ENCODE measurements at places on chromosomes 7 and 10. TPM values are rescaled to one million over a fixed set of nuclear protein-coding genes. Genes with fewer than 3 reads are reported as not detected.

The EPC1 gene
- 41.3 TPM for polyA plus RNA-seq

The CTBP2 gene
- polyA plus RNA-seq: 60.1 TPM

The AZGP1 gene
- polyA plus RNA-seq: 13.9 TPM

The LLCFC1 gene
- 6.6 TPM for polyA plus RNA-seq

The TMEM176B gene
- 291 TPM for polyA plus RNA-seq

The ASB13 gene
- 29.9 TPM for polyA plus RNA-seq

DNA sequence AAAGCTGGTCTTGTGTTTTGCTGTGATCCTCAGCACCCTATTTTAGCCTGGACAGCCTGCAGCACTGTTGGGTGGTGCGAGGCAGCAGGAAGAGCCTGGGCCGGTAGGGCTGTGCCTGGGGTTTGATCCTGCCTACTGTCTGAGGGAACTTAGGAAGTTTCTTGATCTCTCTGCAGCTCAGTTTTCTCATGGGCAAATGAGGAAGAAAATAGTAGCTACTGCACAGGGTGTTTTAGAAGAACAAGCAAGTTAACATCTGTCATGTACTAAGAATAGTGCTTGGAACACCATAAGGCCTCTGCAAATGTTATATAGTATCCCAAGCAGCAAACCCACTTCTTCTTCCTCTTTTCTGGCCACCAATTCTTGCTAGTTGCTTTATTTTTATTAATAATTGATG lies 12.0 kb upstream of the AGR2 start:
- no peaks in the 10 kb centered on the region for H3K27me3 ChIP-seq
- no peaks in the 10 kb centered on the region for H3K36me3 ChIP-seq
- no peak overlapping the region for H3K4me3 ChIP-seq
- H3K27ac ChIP-seq: peak overlapping the region; percentile 8
- H3K4me1 ChIP-seq: peaks cover 25% of the 10 kb centered on the region

- peak overlapping the region; percentile 61 for H3K27ac ChIP-seq
- peaks cover 27% of the 10 kb centered on the region for H3K4me1 ChIP-seq
Observed at GRCh38 chr10:122013311-122013780, 24.4 kb downstream of the TACC2 start.

GRCh38 chr7:38855386-38855785 lies 53.6 kb downstream of the VPS41 start:
- no peaks in the 10 kb centered on the region for H3K4me1 ChIP-seq
- no peak overlapping the region for H3K4me3 ChIP-seq

- no peak for DNase-seq
- H3K4me3 ChIP-seq: no peak overlapping the region
- no peaks in the 10 kb centered on the region for H3K4me1 ChIP-seq
- H3K27ac ChIP-seq: no peak overlapping the region
- no peaks in the 10 kb centered on the region for H3K27me3 ChIP-seq
Observed at GRCh38 chr10:60444494-60445064, 54.9 kb upstream of the ANK3 start.

GRCh38 chr7:102138676-102139075 lies 148.0 kb upstream of the SH2B2 start:
- H3K27me3 ChIP-seq: no peaks in the 10 kb centered on the region
- H3K27ac ChIP-seq: no peak overlapping the region
- peaks cover 17% of the 10 kb centered on the region for H3K36me3 ChIP-seq
- DNase-seq: no peak

- peaks cover 4% of the 10 kb centered on the region for H3K4me1 ChIP-seq
- no peaks in the 10 kb centered on the region for H3K36me3 ChIP-seq
- no peak for DNase-seq
- H3K27me3 ChIP-seq: no peaks in the 10 kb centered on the region
Observed at GRCh38 chr10:43202657-43203447, 64.0 kb downstream of the RASGEF1A start.

DNA sequence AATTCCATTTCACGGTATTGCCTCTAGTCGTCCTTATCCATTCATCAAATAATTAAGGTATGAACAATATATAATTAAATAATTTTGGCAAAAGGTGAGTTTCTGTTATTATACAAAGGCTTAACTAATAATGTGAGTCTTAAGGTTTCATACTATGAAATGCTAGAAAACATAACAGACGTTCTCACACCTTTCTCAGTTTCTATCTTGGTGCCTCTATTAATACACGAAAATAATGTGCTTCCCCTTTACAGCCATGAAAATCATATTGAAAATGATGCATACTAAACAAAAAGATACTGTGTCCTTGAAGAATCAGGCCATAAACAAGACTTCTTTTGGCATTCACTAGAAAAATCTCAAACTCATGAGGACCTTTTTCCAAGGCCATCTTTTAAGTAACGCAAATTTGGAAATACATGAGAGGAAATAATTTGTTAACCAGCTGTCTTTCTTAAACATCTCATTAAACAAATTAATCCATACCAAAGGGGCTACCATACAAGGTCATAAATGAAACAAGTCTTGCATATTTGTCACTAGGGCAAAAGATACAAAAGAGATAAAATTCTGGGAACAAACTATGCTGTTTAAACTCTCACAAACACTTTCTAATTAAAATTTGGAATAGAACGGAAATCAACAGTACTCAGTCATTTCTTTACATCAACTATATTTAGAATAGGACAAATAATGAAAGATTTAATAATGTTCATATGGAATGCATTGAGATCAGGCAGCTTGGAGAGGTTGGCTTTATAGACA lies 53.9 kb upstream of the CAV2 start:
- H3K4me3 ChIP-seq: no peak overlapping the region
- H3K4me1 ChIP-seq: no peaks in the 10 kb centered on the region
- H3K36me3 ChIP-seq: no peaks in the 10 kb centered on the region
- no peaks in the 10 kb centered on the region for H3K27me3 ChIP-seq
- H3K27ac ChIP-seq: no peak overlapping the region
- DNase-seq: no peak

- H3K36me3 ChIP-seq: no peaks in the 10 kb centered on the region
- H3K4me1 ChIP-seq: no peaks in the 10 kb centered on the region
- H3K4me3 ChIP-seq: no peak overlapping the region
- DNase-seq: no peak
- no peak overlapping the region for H3K27ac ChIP-seq
Observed at GRCh38 chr7:82241356-82241755, 202.2 kb downstream of the CACNA2D1 start.

- no peaks in the 10 kb centered on the region for H3K4me1 ChIP-seq
- no peak overlapping the region for H3K27ac ChIP-seq
- no peak overlapping the region for H3K4me3 ChIP-seq
- DNase-seq: no peak
Observed at GRCh38 chr7:118039963-118040489, 143.9 kb upstream of the LSM8 start.

DNA sequence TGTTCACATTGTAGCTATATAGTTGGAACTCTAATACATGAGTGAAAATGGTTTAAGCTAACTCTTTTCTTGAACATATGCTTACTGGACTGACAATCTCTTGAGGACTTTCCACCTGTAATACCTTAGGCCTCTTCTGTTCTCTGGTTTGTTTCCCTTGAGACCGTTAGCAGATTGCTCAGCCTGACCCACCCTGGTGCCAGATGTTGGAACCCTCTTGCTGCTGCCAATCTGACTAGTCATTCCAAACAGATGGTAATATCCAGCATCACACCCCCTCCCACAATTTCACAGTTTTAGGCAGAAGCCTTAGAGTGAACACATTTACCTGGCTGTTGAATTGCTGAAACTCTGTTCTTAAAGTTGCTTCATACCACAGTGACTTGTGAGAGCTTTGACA lies 18.7 kb downstream of the CALD1 start:
- H3K4me3 ChIP-seq: no peak overlapping the region
- H3K27ac ChIP-seq: no peak overlapping the region
- no peaks in the 10 kb centered on the region for H3K27me3 ChIP-seq
- no peak for DNase-seq

- H3K27me3 ChIP-seq: no peaks in the 10 kb centered on the region
- peaks cover 10% of the 10 kb centered on the region for H3K36me3 ChIP-seq
- no peak for DNase-seq
- H3K4me3 ChIP-seq: no peak overlapping the region
- H3K4me1 ChIP-seq: peaks cover 3% of the 10 kb centered on the region
- H3K27ac ChIP-seq: no peak overlapping the region
Observed at GRCh38 chr10:102927311-102928010, 9.4 kb downstream of the CNNM2 start.

DNA sequence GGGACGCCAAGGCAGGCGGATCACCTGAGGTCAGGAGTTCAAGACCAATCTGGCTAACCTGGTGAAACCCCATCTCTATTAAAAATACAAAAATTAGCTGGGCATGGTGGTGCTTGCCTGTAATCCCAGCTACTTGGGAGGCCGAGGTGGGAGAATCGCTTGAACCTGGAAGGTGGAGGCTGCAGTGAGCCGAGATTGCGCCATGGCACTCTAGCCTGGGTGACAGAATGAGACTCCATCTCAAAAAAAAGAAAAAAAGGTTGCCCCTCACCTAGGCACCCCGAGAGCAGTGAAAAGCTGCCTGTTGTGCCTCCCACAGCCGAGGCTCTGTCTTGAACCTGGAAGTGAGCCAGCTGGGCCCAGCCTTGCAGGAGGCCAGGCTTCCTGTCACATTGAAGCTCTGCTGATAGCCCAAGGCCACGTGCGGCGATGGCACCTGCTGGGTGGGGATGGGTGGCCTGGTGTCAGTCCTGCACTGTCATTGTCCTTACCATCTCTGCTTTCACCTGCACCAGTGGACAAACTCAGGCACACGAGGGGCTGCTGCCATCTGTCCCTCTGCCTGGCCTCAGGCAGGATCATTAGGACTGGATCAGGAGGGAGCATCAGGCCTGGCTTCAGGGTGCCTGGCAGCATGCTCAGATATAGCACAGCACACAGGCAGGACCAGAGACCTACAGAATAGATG lies 37.8 kb downstream of the DNAJB12 start:
- DNase-seq: no peak
- H3K4me3 ChIP-seq: no peak overlapping the region
- peaks cover 45% of the 10 kb centered on the region for H3K4me1 ChIP-seq
- no peaks in the 10 kb centered on the region for H3K36me3 ChIP-seq
- no peaks in the 10 kb centered on the region for H3K27me3 ChIP-seq
- H3K27ac ChIP-seq: no peak overlapping the region

- H3K27ac ChIP-seq: no peak overlapping the region
- no peak for DNase-seq
- no peak overlapping the region for H3K4me3 ChIP-seq
- peaks cover 33% of the 10 kb centered on the region for H3K36me3 ChIP-seq
Observed at GRCh38 chr10:103882285-103883007, 27.1 kb upstream of the SH3PXD2A start.

DNA sequence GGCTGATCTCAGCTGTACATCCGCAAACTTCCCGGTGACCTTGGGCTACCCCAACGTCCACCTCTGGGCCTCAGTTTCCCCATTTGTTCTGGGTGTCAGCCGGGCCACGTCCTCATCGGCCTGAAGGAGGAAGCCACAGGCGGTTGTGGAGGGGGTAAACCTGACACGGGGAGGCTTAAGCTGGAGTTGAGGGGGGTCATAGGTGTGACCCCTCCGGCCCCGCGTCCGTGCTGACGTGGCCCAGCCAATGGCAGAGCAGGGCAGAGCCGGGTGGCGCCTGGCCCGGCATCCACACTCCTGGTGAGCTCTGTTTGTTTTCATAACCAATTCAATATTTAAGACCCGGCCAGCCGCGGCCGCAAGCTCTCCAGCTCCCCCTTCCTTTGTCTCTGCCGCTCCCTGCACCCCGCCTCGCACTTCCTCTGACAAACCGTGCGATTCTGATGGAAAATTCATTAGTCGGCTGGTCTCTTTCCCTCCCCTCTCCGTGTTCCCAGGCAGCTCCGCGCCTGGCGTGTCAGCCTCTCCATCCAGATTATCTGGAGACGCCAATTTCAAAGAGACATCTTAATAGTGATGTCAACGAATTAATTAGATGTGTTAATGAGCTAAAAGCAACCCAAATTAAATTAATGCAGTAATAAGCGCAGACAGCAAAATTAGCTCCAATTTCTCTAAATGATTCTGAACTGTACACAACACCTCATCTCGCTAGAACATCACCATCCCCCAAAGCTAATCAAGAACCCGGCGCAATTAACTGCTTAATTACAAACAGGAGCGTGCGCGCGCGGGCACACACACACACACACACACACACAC lies 55.4 kb downstream of the MICALL2 start:
- no peak for DNase-seq
- no peak overlapping the region for H3K27ac ChIP-seq
- peaks cover 84% of the 10 kb centered on the region for H3K27me3 ChIP-seq
- no peaks in the 10 kb centered on the region for H3K36me3 ChIP-seq
- no peak overlapping the region for H3K4me3 ChIP-seq

- peaks cover 7% of the 10 kb centered on the region for H3K4me1 ChIP-seq
- H3K27me3 ChIP-seq: no peaks in the 10 kb centered on the region
- no peak for DNase-seq
- H3K36me3 ChIP-seq: no peaks in the 10 kb centered on the region
- H3K4me3 ChIP-seq: no peak overlapping the region
Observed at GRCh38 chr7:100213672-100214071, 6.1 kb upstream of the PVRIG start.

DNA sequence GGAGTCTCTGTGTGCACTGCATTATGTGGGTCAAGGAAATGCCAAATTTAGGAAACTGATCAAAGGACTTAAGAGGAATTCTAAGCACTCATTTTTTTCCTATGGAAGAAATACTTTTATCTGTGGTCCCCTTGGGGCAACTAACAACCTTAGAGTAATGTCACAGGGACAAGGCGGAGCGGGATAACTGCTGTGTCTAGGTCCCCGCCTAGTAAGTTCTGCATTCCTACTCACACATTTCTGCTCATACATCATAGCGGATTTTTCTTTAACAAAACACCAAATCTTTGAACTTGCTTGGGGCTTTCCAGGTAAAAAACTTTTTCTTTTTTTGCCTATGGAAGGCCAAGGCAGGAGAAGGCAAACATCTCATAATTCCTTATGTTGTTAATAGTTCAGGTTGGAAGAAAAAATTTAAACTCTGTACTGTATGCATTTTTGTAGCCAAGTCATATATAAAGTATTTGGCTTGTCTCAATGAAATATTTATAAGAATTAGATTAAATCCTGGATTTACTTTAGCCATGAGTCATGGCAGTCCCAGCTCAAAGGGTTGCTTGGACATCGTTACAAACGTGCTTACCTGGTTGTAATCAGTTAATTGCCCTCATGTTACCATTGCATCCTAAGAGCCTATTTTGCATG lies 285.0 kb downstream of the PHTF2 start:
- no peak overlapping the region for H3K27ac ChIP-seq
- H3K4me3 ChIP-seq: no peak overlapping the region
- no peaks in the 10 kb centered on the region for H3K36me3 ChIP-seq

DNA sequence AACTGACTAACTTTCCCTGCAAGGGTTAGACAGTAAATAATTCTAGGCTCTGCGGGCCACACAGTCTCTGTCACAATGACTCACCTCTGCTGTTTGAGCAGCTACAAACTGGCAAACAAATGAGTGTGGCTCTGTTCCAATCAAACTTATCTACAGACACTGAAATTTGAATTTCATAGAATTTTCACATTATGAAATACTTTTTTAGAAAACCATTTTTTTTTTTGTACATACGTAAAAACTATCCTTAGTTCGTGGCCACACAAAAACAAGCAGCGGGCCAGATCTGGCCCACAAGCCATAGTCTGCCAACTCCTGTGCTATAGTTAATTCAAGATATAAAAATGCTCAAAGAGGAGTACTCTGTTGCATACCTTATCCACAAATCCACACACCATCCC lies 32.6 kb downstream of the PIP4K2A start:
- H3K4me3 ChIP-seq: no peak overlapping the region
- peaks cover 5% of the 10 kb centered on the region for H3K4me1 ChIP-seq
- no peaks in the 10 kb centered on the region for H3K36me3 ChIP-seq

GRCh38 chr7:129644634-129645230 lies 33.2 kb downstream of the NRF1 start:
- no peak overlapping the region for H3K4me3 ChIP-seq
- no peaks in the 10 kb centered on the region for H3K4me1 ChIP-seq
- no peak for DNase-seq
- no peaks in the 10 kb centered on the region for H3K27me3 ChIP-seq
- H3K27ac ChIP-seq: no peak overlapping the region
- H3K36me3 ChIP-seq: no peaks in the 10 kb centered on the region

GRCh38 chr10:11049806-11050205 lies 32.1 kb downstream of the CELF2 start:
- H3K27me3 ChIP-seq: no peaks in the 10 kb centered on the region
- no peaks in the 10 kb centered on the region for H3K4me1 ChIP-seq
- H3K36me3 ChIP-seq: no peaks in the 10 kb centered on the region
